ENCODE measurements at places on chromosomes 6 and 20.
A peak's percentile ranks its signal among the peaks of the same experiment; 100 is the strongest.

- peak; percentile 39 for DNase-seq
Observed at GRCh38 chr6:148747471-148748165, 788 bp downstream of the UST start.

- no peak for DNase-seq
Observed at GRCh38 chr6:37021356-37022129, 16.1 kb downstream of the FGD2 start.

GRCh38 chr20:64151633-64152530 lies 12.4 kb upstream of the MYT1 start:
- no peak for DNase-seq

- DNase-seq, result no peak
Observed at GRCh38 chr6:53727748-53728147, 62.2 kb upstream of the KLHL31 start.

Measured in hypothalamus (tissue), 51 donors.